ENCODE measurements at places on chromosomes 2 and 18.

DNA sequence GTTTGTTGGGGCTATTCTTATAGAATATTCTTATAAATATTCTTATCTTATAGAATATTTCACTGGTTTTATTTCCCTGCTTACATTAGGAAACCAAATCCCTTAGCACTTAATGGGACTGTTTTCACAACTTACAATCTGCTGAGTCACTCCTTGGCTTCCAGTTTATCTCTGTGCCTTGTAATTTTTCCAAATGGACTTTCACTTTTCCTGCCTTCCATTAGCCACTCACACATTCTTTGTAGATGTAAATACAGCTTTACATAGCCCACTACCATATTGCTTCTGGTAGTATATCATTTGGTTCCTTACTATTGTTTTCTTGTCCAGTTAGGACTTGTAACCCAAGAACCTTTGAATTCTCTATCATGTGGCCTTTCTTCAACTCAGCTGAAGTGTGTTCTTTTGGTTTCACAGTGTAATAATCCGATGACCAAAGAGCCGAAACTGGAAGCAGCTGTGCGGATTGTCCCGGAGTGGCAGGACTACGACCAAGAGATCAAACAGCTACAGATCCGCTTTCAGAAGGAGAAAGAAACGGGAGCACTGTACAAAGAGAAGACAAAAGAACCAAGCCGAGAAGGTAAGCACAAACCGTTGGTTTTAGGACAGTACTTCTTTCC is 96.1 kb downstream of the UGGT1 start:
- no peak for DNase-seq

- no peak for DNase-seq
These were observed 141.1 kb downstream of the NDUFA10 start for GRCh38 chr2:239884051-239884405.

- no peak for DNase-seq
These were observed 254.0 kb downstream of the CYP26B1 start for GRCh38 chr2:71893646-71894045.

- DNase-seq, result no peak
These were observed 4.3 kb downstream of the MRPS9 start for GRCh38 chr2:105042189-105042588.

GRCh38 chr2:77566582-77566981 is 44.4 kb upstream of the LRRTM4 start:
- no peak for DNase-seq

- DNase-seq, result no peak
These were observed 384.7 kb upstream of the ACVR2A start for GRCh38 chr2:147460155-147460554.

GRCh38 chr2:197007716-197008628 is 81.5 kb upstream of the PGAP1 start:
- DNase-seq, result no peak

GRCh38 chr2:73063909-73064875 is 7.3 kb downstream of the SFXN5 start:
- DNase-seq, result no peak

DNA sequence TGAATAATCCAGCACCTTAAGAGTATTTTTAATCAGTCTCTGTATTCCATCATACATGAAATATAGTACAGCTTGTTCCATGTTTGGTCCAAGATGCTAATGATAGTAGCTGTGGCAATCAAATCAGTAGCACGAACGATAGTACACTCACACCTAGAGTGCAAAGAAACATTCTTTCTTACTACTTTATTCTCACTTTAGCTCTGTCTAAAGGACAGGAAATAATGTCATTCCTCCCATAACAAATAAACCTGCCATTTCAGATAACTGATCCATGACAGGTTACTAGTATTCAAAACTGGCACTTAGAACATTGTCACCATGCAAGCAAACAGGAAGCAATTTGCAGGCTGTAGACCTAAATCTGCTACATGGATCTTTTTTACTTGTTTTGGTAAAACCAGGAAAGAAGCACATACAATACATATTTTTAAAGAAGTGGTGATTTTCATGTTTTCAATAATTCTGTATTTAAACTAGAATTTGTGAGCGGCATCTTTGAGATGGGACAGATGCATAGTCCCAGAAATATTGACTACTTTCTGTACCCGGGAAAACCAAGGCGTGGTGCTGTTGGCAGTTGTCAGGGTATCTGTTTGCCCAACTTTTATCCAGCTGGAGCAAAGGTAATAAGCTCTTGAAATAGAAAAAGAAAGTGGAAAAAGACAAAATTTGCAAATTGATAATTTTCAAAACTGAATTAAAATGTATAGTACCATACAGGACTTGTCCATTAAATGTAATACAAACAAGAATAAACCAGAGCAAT is 49.5 kb downstream of the IKZF2 start:
- no peak for DNase-seq

- no peak for DNase-seq
These were observed 142.4 kb downstream of the EN1 start for GRCh38 chr2:118705032-118705431.

DNA sequence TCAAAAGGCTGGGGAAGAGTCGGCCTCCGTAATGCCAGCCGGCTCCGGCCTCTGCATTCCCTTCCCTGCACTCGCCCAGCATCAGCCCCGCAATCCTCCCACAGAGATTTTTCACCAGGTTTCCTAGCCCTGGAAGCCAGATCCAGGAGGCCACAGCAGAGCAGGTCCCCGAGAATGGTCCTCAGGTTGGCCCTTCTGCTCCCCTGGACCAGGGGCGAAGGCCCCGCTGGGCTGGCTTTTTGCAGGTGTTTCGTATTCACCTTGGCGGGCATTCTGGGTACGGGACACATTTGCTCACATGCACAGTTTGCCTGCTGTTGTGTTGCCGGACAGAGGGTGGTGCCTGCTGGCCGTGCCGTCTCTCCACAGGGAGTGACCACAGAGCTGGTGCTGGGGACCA is 309.5 kb downstream of the NDUFA10 start:
- DNase-seq, result no peak

DNA sequence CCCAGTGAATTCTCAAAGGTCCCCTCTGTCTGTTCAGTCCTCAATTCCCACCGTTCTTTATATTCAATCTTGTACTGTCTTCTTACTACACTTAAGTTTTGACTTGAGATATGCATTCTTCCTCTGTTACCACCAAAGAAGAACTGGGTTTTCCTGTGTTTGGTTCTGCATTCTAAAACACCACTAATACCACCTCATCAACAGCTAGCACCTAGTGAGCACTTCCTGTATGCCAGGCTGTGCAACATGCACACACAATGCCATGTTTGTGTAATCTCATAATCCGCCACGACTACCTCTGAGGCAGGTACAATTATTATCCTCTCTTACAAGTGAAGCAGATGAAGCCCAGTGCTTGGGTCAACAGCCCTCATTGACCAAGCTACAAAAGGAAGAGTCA is 11.8 kb upstream of the CTAGE1 start:
- no peak for DNase-seq

- no peak for DNase-seq
These were observed 177.1 kb downstream of the BABAM2 start for GRCh38 chr2:28067602-28068001.

Measured in activated CD4-positive, CD25-positive, alpha-beta regulatory T cell treated with anti-CD3 and anti-CD28 coated beads, Interleukin-2, amount 50 U/mL, for 72 hours (primary cell).